ENCODE measurements at places on chromosomes 11 and 22. TPM values are rescaled to one million over a fixed set of nuclear protein-coding genes. Genes with fewer than 3 reads are reported as not detected.

GRCh38 chr11:2825261-2825888 lies 60.2 kb downstream of the CDKN1C start:
- no peak for DNase-seq

LRP5 gene
- total RNA-seq = 10.1 TPM

DNA sequence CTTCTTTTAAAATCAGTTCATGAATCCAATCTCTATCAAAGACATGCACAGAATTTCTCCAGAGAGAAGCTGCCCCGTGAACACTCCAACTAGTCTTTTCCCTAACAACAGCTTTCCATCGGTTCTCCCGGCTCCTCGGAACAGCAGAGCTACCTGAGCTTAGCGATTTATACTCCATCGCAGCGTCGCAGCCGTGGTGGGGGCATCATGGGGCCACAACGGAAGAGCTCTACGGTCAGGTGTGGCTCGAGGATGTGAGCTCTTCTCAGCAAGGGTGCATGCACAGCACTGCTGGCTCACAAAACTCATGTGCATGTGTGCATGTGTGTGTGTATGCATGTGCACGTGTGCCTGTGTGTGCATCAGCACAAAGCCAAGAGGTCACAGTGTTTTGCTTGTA lies 11.7 kb upstream of the MOB2 start:
- no peak for DNase-seq

LRRC55 gene
- 2.0 TPM for total RNA-seq

C11orf91 gene
- not detected for total RNA-seq

P2RY6 gene
- total RNA-seq = 1.3 TPM

DNA sequence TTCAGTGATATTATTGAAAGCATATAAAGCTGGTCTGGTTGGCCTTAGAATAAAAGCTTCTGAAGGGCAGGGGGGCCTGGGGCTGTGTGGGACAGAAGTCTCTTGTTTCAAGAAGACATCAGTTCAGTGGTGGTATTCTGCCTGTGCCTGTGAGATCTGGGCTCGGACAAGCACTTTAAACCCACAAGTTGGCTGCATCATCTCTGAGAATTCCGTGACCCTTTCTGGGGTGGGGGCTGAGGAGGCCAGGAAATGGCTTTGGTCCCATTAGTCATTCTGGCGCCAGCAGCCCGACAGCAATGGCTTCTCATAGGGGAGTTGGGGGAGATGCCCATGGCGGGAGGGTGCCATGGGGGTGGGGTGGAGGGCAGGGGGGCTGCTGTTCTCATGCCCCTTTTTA lies 104.1 kb downstream of the PKNOX2 start:
- no peak for DNase-seq

DNA sequence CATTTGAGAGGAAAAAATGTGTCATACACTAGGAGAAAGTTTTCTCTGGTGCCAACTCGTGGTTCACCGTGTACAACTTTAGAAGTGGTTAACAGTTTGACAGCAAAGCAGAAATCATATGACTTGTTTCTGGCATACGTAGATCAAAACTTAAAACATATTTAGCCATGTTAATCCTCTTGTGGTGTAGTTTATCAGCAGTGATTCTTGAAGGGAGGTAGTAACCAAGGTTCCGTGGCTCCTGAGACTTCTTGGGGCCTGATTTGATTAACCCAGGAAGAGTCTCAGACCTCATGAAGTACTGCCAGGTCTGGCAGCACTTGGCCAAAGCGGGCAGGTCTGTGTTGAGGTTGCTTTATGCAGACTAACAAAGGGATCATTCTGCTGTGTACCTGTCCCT lies 40.5 kb downstream of the SREBF2 start:
- no peak for DNase-seq

DNA sequence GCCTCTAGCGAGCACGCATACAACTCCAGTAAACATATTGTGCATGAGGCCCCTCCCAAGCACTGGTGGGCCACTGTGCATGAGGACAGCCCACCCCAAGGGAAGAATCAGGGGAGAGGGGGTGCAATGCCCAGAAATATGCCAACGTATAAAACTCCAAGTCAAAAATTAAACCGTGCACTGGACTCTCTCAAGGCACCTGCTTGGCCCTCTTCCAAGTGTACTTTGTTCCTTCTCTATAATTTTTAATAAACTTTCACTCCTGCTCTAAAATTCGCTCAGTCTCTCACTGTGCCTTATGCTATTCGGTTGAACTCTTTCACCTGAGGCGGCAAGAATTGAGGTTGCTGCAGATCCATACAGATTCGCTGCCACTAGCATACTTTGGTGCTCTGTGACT lies 465.3 kb upstream of the TENM4 start:
- no peak for DNase-seq

DNA sequence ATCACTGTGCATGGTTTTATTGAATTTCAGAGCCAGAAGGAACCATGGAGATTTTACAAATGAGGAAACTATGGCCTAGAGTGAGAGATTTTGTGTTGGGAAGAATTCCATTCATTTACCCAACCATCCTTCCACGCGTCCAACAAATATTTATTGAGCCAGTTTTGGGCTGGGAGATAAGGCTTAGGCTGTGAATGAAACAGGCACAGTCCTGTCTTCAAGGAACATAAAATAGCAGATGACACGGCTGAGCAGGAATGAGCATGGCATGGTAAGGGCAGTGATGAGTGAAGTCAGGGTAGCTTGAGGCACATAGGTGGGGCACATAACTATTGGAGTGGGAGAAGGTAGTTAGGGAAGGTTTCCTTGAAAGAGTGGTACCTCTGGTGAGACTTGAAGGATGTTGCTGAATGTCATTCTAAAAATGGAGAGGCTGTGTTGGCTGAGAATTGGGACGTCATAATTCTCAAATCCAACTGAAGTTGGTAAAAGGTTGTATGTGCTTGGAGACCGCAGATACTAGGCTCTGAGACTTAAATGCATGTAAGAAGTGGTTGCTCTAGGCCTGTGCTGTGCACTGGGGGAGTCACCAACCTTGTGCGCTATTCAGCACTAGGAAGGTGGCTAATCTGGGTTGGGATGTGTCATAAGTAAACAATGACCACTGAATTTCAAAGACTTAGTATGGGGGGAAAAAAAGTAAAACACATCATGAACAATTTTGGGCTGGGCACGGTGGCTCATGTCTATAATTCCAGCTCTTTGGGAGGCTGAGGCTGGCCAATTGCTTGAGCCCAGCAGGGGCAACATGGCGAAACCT lies 51.9 kb downstream of the TEAD1 start:
- no peak for DNase-seq

DNA sequence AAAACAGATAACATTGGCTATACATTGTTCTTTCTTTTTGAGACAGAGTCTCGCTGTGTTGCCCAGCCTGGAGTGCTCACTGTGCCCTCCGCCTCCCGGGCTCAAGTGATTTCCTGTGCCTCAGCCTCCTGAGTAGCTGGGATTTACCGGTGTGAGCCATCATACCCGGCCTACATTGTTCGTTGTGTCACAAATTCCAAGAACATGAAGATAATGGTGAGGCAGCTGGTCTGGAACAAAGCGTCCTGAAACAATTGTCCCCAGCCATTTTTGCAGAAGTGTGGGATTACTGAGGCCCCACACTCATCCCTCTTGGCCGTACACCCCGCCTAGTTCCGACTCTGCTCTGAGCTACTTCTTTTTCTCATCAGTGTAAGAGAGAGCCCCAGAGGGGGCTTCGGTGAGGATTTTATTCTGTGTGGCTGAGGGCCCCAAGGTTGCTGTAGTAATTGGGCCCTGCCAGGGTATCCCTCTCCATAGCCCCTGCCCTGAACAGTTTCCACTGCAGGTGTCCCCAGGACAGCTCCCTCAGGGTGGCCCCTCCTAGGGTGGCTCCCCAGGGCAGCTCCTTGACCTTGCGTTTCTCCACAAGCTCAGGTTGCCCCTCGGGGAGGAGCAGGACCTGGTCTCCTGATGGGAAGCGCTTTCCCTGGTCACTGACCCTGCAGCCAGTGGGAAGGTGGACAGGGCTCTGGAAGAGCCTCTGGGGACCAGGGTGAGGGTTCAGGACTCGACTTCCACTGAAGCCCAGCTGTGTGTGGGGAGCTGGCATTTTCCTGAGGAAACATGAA lies 13.1 kb upstream of the ARSA start:
- DNase-seq = no peak

SC5D gene
- total RNA-seq = 14.5 TPM

DNA sequence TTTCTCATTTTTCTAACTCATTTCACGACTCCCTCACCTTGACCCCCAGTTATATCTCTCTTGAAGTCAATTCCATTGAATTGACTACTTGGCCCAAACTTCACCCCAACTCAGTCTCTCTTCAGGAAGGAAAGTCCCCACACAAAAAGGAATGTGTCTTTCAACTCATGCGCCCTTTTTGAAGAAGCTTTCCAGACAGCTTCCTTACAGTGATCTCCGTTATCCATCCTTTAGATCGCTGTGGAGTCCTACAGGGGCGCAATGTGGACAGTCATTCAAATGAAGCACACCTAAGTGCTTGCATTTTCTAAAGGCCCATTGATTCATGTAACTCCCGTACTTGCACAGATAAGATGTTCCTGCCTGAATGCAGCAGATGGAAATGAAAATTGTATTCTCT lies 101.1 kb upstream of the VPREB1 start:
- DNase-seq = no peak

ALX4 gene
- total RNA-seq = 0.05 TPM

GRCh38 chr22:26432619-26433311 lies 3.7 kb downstream of the ASPHD2 start:
- DNase-seq = no peak

GRCh38 chr22:19063581-19064353 lies 58.4 kb downstream of the DGCR2 start:
- no peak for DNase-seq

GRCh38 chr22:27391092-27391770 lies 410.3 kb downstream of the MN1 start:
- no peak for DNase-seq

SPON1 gene
- total RNA-seq = 3.6 TPM

DNA sequence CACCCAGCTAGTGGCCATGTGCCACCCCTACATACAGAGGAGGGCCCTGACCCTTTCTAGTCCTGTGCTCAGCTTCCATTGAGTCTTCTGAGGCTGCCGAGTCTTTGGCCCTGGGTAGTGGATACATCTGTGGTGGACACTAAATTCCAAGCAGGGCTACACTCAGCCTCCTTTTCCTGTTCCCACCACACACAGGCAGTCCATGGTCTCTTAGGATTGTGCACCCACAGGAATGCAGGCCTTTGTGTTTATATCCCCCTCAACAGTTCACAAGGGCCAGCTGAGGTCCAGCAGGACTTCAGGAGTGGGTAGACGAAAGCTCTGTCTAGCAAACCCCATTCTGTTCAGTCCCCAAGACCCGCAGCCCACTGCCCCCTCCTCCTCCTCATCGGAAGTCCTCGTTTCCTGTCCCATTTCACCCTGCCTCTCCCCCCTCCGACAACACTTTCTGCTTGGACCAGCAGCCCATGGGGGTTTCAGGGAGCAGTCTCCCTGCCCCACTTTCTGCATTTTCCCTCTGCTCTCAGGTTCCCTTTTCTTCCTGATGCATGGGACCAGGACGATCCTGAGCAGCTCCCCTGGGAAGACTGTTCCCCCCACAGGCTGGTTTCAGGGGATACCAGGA lies 91.8 kb downstream of the SWAP70 start:
- no peak for DNase-seq
